ENCODE measurements at places on chromosomes 3 and 15. TPM values are rescaled to one million over a fixed set of nuclear protein-coding genes. Genes with fewer than 3 reads are reported as not detected.

- peaks cover 14% of the 10 kb centered on the region for H3K27me3 ChIP-seq
- no peaks in the 10 kb centered on the region for H3K36me3 ChIP-seq
- DNase-seq: no peak
These were observed 102.0 kb downstream of the PDCD6IP start for GRCh38 chr3:33900440-33900808.

DNA sequence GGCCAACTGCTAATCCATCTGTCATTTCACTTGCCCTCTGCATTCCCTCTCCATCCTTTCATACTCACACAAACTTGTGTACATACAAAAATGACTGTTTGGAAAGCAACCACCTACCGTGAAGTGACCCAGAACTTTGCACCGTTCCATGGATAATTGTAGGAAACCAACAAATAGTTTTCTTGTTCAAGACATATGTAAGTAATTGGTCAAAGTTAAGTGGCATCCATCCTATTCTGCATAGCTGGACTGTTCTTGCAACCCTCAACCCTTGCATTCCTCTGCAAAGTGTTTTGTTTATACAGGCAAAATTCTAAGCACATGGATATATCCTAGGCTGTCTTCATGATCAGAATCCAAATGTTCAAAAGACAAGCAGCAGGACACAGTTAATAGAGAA is 592.5 kb downstream of the MECOM start:
- H3K4me1 ChIP-seq: no peaks in the 10 kb centered on the region
- H3K27ac ChIP-seq: no peak overlapping the region
- H3K27me3 ChIP-seq: no peaks in the 10 kb centered on the region
- no peak overlapping the region for H3K4me3 ChIP-seq
- DNase-seq: no peak
- no peaks in the 10 kb centered on the region for H3K36me3 ChIP-seq

TIPARP gene
- 126 TPM for total RNA-seq

- DNase-seq: no peak
- peaks cover 36% of the 10 kb centered on the region for H3K4me1 ChIP-seq
- peak overlapping the region; percentile 95 for H3K4me3 ChIP-seq
- H3K36me3 ChIP-seq: peaks cover 11% of the 10 kb centered on the region
- peaks cover 70% of the 10 kb centered on the region for H3K27me3 ChIP-seq
- H3K27ac ChIP-seq: peak overlapping the region; percentile 72
These were observed 542 bp upstream of the MEIS2 start for GRCh38 chr15:37100966-37101215.

GRCh38 chr3:169948559-169949448 is 17.8 kb upstream of the SEC62 start:
- H3K27me3 ChIP-seq: peaks cover 23% of the 10 kb centered on the region
- H3K4me1 ChIP-seq: peaks cover 7% of the 10 kb centered on the region
- H3K4me3 ChIP-seq: no peak overlapping the region

DNA sequence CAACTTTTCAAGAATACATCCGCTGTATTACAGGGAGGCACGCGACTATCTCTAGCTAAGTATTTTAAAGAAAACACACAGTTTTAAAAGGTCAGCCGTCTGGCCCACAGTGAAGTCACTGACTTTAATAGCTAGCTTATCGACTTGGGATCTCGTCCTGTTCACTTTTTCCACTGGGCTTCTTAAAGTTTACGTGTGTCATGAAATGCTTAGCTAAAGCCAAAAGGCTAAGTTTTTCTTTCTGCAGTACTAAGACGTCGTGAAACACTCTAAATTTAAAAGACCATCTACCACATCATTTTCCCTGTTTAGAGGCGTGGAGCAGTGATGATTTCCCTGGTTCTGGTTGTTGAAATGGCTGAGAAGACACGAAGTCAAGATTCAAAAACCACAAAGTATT is 27.1 kb downstream of the LRIG1 start:
- no peaks in the 10 kb centered on the region for H3K36me3 ChIP-seq
- peaks cover 55% of the 10 kb centered on the region for H3K4me1 ChIP-seq
- no peaks in the 10 kb centered on the region for H3K27me3 ChIP-seq
- no peak overlapping the region for H3K27ac ChIP-seq

THBS1 gene
- total RNA-seq: 13.0 TPM

- H3K4me1 ChIP-seq: peaks cover 5% of the 10 kb centered on the region
- H3K27ac ChIP-seq: no peak overlapping the region
- peaks cover 2% of the 10 kb centered on the region for H3K36me3 ChIP-seq
- H3K27me3 ChIP-seq: peaks cover 74% of the 10 kb centered on the region
- no peak for DNase-seq
These were observed 16.0 kb downstream of the SPATA12 start for GRCh38 chr3:57076422-57076951.

RARRES1 gene
- not detected for total RNA-seq

GRCh38 chr15:100863796-100864267 is 15.8 kb upstream of the ALDH1A3 start:
- DNase-seq: no peak
- H3K27ac ChIP-seq: no peak overlapping the region
- peaks cover 2% of the 10 kb centered on the region for H3K36me3 ChIP-seq
- no peaks in the 10 kb centered on the region for H3K4me1 ChIP-seq
- no peak overlapping the region for H3K4me3 ChIP-seq

CATSPER2 gene
- total RNA-seq: 5.4 TPM

GRCh38 chr3:40130721-40131120 is 178.8 kb upstream of the EIF1B start:
- DNase-seq: no peak
- H3K27ac ChIP-seq: no peak overlapping the region
- no peaks in the 10 kb centered on the region for H3K36me3 ChIP-seq
- H3K27me3 ChIP-seq: peaks cover 15% of the 10 kb centered on the region
- no peak overlapping the region for H3K4me3 ChIP-seq
- H3K4me1 ChIP-seq: no peaks in the 10 kb centered on the region

- H3K27me3 ChIP-seq: peaks cover 22% of the 10 kb centered on the region
- no peak overlapping the region for H3K4me3 ChIP-seq
These were observed 26.6 kb downstream of the SRPRB start for GRCh38 chr3:133831966-133832801.

- no peak overlapping the region for H3K27ac ChIP-seq
- no peak for DNase-seq
- H3K36me3 ChIP-seq: no peaks in the 10 kb centered on the region
- peaks cover 21% of the 10 kb centered on the region for H3K27me3 ChIP-seq
- H3K4me3 ChIP-seq: no peak overlapping the region
- peaks cover 3% of the 10 kb centered on the region for H3K4me1 ChIP-seq
These were observed 171.7 kb upstream of the ATP11B start for GRCh38 chr3:182621435-182622240.

GRCh38 chr15:52786436-52787122 is 3.6 kb downstream of the ONECUT1 start:
- no peak overlapping the region for H3K27ac ChIP-seq
- H3K36me3 ChIP-seq: peaks cover 2% of the 10 kb centered on the region
- H3K4me1 ChIP-seq: peaks cover 13% of the 10 kb centered on the region
- peaks cover 80% of the 10 kb centered on the region for H3K27me3 ChIP-seq
- peak overlapping the region; percentile 37 for H3K4me3 ChIP-seq
- DNase-seq: no peak

PLA2G4D gene
- total RNA-seq: not detected

DNA sequence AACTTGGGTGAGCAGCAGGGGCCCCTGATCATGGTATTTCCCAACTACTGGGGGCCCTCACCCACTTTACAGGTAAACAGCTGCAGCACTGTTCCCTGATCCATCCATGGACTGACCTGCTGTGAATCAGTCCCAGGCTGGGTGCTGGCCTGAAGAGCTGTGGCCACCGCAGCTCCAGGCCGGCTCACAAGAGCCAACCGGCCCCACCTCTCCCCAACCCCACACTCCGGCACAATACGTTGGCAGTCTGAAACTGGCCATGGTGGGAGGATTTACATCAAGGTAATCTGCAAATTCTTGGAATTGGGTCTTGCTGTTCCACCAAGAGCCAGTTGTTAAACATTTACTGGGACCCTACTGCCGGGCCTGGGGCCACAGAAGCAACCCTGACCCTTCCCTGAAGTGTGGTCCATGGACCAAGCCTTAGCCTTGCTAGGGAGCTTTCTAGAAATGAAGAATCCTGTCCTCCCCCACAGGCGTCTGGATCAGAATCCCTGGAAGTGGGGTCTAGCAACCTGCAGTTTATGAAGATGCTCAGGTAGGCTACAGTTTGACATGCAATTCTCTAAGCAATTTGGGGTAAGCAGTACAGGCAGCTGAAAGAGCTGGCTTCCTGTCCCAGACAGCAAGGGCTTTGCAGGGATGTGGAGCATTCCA is 3.7 kb downstream of the SLC6A20 start:
- H3K36me3 ChIP-seq: peaks cover 4% of the 10 kb centered on the region
- H3K27me3 ChIP-seq: peaks cover 41% of the 10 kb centered on the region
- no peak overlapping the region for H3K27ac ChIP-seq
- H3K4me3 ChIP-seq: no peak overlapping the region
- peaks cover 17% of the 10 kb centered on the region for H3K4me1 ChIP-seq

DNA sequence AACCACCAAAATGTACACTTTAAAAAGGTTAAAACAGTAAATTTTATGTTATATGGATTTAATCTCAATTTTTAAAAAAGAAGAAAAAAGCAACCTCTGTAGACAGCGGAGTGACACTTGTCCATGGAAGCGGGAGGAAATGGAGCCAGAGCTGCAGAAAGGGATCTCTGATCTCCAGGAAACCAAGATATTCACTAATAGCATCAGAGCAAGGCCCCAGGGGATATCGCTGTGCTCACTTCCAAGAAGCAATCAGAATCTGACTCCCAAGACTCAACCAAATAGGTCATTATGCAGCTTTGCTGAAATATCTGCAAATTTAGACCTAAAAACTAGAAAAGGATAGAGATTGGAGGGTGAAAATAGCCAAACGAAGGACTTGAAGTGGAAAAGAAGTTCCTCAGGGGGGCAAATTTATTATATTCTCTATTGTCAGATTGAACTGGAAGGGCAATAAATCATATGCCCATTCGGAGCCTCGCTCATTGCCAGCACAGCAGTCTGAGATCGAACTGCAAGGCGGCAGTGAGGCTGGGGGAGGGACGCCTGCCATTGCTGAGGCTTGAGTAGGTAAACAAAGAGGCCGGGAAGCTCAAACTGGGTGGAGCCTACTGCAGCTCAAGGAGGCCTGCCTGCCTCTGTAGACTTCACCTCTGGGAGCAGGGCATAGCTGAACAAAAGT is 62.0 kb upstream of the ATP2C1 start:
- H3K36me3 ChIP-seq: peaks cover 4% of the 10 kb centered on the region
- H3K27ac ChIP-seq: peak overlapping the region; percentile 14
- H3K4me1 ChIP-seq: no peaks in the 10 kb centered on the region
- H3K27me3 ChIP-seq: peaks cover 14% of the 10 kb centered on the region
- H3K4me3 ChIP-seq: no peak overlapping the region

DNA sequence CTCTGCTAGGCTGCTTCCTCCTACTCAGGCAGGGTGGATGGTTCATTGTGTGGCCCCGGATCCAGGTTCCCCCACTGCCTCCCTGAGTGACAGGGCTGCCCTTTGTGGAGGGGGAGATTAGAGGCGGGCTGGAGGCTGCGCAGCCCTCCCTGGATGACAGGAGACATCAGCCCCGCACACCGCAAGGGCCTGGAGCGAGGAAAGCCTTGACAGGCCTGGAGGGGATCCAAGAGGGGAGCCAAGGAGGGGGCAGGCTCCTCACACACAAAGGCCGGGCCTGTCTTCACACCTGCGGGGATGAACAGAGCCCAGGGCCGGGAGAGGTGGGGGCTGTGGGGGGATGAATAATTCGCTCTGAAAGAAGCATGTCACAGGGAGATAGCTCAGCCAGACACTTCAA is 72.9 kb downstream of the RPN1 start:
- no peak for DNase-seq
- H3K36me3 ChIP-seq: peaks cover 2% of the 10 kb centered on the region
- peaks cover 9% of the 10 kb centered on the region for H3K4me1 ChIP-seq
- peaks cover 42% of the 10 kb centered on the region for H3K27me3 ChIP-seq
- no peak overlapping the region for H3K4me3 ChIP-seq

SEMA5B gene
- total RNA-seq: not detected

DNA sequence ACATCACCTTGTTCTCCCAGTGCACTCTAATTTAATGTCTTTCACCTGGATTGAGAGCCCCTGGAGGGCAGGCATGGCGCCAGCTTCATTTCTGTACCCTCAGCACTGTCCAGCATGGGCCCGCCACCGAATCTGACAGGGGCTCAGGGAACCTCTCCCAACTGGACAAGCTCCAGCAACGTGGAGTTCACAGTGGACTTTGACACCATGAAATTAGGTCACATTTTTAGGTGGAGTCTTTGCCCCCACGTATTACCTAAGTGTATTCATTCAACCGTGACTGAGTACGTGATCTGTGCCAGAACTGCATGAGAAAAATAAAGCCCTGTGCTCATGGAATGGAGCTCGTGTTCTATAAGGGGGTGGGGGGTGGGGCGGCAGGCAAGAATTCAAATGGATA is 94.1 kb upstream of the ATP2B2 start:
- peaks cover 10% of the 10 kb centered on the region for H3K27me3 ChIP-seq
- no peak for DNase-seq
- H3K4me3 ChIP-seq: no peak overlapping the region
- H3K4me1 ChIP-seq: peaks cover 26% of the 10 kb centered on the region
- H3K36me3 ChIP-seq: no peaks in the 10 kb centered on the region

CD200R1 gene
- total RNA-seq: 12.8 TPM

PDHB gene
- 25.6 TPM for total RNA-seq

DNA sequence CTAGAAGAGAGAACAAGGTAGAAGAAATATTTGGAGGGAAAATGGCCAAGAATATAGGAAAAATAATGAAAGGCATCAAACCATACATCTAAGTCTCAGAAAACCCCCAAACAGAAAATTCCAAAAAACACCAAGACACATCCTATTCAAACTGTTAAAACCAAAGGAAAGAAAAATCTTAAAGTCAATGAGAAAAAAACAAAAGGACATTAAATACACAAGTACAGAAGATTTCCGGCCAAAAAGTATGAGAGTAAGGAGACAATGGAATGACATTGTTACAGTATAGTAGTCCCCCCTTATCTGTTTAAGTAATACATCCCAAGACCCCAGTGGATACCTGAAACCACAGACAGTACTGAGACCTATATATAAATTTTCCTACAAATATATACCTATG is 18.8 kb downstream of the CLASP2 start:
- no peak overlapping the region for H3K4me3 ChIP-seq
- H3K36me3 ChIP-seq: peaks cover 2% of the 10 kb centered on the region
- DNase-seq: no peak
- H3K4me1 ChIP-seq: peaks cover 12% of the 10 kb centered on the region

CHMP2B gene
- 29.4 TPM for total RNA-seq

GRCh38 chr3:157982359-157982758 is 123.9 kb downstream of the SHOX2 start:
- H3K27me3 ChIP-seq: no peaks in the 10 kb centered on the region
- DNase-seq: no peak
- H3K36me3 ChIP-seq: no peaks in the 10 kb centered on the region
- H3K27ac ChIP-seq: no peak overlapping the region

- peaks cover 2% of the 10 kb centered on the region for H3K36me3 ChIP-seq
- H3K4me3 ChIP-seq: no peak overlapping the region
- H3K27ac ChIP-seq: no peak overlapping the region
- H3K4me1 ChIP-seq: no peaks in the 10 kb centered on the region
- DNase-seq: no peak
- H3K27me3 ChIP-seq: no peaks in the 10 kb centered on the region
These were observed 207.9 kb downstream of the LRTM1 start for GRCh38 chr3:54719914-54720313.

- H3K27ac ChIP-seq: peak overlapping the region; percentile 43
- no peak overlapping the region for H3K4me3 ChIP-seq
These were observed 60.6 kb downstream of the ST6GAL1 start for GRCh38 chr3:186990878-186991308.

GRCh38 chr3:82520846-82521245 is 759.4 kb upstream of the GBE1 start:
- DNase-seq: no peak
- H3K27me3 ChIP-seq: no peaks in the 10 kb centered on the region
- no peaks in the 10 kb centered on the region for H3K4me1 ChIP-seq
- H3K4me3 ChIP-seq: no peak overlapping the region
- no peak overlapping the region for H3K27ac ChIP-seq

CHRM5 gene
- not detected for total RNA-seq
